ENCODE measurements at places on chromosomes 5 and 9.

GRCh38 chr5:16013334-16014065, 166.1 kb downstream of the MARCHF11 start:
- DNase-seq = peak; percentile 42

DNA sequence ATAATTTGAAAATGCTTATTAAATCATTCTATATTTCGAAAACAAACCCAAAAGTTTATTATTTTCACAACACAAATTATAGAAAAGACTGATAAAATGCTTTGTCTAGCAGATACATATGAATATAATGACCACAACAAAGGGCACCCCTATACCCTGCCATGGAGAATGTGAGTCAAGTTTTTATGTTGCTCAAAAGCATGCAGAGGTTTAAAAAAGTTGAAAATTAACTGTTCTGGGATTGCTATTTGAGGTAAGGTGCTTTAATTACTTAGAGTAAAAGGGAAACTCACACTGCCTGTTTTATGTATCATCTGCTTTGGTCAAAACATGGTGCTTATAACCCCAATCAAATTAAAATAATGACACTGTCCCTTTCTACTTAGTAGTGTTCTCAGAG, 41.0 kb downstream of the MLANA start:
- DNase-seq = no peak

DNA sequence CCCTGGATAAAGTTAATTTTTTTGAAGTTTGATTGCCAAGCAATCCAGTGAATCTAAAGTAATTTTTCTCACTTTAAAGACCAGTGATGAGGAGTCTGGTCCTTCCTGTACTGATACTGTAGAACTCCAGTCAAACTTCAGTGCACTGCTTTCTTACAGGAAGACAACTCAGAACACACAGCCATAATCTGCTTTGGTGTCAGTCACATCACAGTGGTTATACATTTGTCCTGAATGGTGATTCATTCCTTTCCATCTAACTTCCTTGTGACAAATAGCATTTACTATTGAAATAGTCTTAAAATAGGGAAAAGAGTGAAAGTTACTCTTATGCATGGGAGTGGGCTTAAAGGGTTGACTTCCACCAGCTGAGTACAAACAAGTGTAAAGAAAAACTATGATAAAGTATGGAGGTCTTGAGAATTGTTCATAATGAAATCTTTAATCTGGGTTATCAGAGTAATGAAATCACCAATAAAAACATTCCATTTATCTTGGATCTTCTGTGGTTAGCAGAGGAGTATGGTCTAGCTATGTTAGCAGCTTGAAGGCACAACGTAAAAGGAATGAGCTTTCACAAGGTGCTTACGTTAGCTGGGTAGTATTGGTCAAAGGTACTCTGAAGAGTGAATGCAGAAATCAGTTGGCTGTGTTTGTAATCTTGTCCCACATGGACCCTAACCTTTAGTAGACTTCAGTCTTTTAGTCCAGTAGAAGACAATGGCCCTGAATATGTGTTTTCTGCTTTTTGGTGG, 41.5 kb downstream of the DCP2 start:
- DNase-seq = peak; percentile 36

DNA sequence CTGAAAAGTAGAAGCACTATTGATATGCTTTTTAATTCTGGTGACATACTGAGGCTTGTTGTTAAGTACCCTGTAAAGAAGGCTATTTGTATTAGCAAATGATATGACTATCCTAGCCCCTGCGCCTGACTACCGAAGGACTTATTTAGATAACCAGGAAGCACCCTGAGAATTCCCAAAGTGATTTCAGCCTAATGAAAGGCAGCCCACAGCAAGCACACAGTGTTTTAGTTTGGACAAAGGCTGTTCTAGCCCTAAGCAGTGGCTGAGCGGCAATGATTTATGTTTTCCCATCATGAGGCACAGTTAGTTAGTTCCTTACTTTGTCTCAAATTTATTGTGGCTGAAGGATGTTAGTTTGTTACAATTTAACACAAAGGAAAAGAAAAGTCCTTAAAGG, 235.3 kb downstream of the KCTD16 start:
- no peak for DNase-seq

GRCh38 chr9:85729882-85730281, 11.9 kb downstream of the AGTPBP1 start:
- DNase-seq = no peak

DNA sequence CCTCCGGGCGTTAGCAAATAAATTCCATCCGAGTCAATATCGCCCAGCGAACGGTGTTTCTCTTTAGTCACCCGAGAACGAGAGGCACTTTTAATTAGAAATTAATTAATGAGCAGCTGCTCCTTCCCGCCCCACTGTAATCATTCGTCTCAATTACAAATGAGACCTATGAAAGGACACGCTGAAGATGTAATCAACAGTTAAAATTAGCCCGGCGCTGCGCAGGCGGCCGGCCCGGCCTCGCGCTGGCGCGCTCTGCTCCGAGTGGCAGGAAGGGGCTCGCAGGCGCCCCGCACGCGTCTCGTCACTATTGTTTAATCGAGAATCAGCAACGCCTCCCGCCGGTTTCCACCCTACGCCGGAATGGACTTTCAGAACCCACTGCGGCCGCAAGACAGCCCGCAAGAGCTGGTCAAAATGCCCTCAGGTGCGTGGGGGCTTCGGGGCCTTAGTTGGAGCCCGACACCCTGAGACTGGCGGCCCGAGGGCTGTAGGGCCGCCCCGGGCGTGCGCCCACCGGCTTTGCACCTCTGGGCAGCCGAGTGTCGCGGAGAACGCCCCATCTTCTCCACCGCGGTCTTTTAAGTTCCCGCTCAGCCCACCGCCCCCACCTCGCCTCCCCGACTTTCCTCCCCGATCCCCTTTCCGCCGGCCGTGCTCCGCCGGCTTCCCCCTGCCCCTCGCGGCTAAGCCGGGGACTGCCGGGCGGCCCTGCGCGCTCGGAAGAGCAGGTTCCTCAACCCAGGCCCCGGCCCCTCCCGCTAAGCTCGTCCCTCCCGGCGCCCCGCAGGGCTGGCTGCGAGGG, 597 bp upstream of the IRX4 start:
- no peak for DNase-seq

- no peak for DNase-seq
These were observed 12.4 kb downstream of the NACC2 start for GRCh38 chr9:136082496-136083361.

DNA sequence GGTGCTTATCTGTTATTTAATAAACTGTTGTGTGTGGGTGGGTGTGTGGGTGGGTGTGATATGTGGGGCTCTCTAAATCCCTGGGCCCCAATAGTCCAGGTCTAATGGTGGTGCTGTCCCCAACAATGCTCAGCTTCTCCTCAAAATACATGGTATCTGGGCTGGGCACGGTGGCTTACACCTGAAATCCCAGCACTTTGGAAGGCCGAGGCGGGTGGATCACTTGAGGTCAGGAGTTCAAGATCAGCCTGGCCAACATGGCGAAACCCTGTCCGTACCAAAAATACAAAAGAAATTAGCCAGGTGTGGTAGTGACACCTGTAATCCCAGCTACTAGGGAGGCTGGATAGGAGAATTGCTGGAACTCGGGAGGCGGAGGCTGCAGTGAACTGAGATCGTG, 4.5 kb upstream of the ORM1 start:
- no peak for DNase-seq

- peak; percentile 13 for DNase-seq
These were observed 18.7 kb upstream of the LECT2 start for GRCh38 chr5:135973323-135974020.

DNA sequence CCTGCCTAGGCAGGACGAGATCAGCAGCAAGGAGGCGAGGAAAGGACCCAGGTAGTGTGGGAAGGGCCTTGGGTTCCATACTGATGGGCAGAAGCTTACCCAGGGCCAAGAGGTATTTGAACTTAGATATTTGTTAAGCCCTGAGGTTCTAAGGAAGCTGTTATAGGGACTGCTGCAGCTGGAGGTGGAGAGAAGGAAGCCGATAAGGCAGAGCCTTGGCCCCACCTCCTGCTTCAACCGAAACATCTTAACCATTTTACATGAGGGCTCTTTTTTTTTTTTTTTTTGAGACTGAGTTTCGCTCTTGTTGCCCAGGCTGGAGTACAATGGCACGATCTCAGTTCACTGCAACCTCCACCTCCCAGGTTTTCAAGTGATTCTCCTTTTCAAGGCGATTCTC, 8.6 kb upstream of the AQP3 start:
- no peak for DNase-seq

DNA sequence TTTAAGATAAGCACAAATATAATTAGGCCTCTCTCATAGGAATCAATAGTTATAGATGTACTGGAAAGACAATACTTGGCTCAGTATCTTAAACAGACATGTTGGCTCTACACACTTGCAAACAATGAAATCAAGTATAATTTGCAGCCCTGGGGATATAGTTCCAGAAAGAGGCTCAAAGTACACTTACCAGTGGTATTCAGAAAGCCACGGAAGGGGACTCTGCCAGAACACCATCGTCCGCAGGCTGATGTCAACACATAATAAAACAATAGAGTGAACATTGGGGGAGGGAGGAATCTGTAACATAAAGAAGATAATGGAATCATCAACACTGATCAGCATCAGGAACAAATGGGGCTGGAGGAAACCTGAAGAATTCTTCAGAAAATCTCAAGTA, 31.2 kb upstream of the EBF1 start:
- no peak for DNase-seq

DNA sequence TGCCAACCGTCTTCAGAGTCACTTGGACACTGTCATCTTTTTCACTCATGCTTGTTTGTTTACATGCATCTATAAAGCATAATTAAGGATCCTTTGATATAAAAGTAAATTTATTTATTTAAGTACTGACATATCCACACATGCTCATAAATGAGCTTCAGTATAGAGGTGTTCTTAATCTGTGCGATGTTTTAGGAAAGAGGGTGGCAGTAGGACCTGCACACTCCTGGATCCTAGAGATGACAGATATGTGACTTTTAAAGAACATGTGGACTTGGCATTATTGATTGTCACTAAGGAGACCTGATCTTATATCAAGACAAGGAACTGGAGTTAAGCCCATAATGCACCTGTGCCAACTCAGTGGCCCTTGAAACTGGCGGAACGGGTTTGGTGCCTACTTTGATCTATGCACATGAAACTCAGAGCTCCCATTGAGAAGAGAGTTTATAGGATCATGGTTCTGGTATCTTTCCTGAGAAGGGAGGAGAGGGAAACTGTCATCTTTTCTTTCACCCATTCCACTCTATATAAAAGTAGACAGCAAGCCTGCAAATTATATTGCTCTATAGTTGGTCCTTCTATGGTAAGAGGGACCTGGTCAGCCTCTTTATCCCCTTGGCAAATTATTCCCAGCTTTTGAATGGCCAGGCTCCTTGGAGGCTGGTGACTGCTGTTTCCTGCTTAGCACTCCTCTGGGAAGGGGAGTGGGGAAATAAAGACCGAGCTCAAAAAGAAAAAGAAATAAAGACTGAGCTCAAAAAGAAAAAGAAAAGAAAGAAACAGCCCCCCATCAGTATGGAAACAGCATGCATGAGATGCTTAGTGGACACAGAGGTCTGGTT, 57.8 kb upstream of the LIFR start:
- DNase-seq = no peak

GRCh38 chr5:32283061-32283460, 29.7 kb downstream of the MTMR12 start:
- DNase-seq = no peak

DNA sequence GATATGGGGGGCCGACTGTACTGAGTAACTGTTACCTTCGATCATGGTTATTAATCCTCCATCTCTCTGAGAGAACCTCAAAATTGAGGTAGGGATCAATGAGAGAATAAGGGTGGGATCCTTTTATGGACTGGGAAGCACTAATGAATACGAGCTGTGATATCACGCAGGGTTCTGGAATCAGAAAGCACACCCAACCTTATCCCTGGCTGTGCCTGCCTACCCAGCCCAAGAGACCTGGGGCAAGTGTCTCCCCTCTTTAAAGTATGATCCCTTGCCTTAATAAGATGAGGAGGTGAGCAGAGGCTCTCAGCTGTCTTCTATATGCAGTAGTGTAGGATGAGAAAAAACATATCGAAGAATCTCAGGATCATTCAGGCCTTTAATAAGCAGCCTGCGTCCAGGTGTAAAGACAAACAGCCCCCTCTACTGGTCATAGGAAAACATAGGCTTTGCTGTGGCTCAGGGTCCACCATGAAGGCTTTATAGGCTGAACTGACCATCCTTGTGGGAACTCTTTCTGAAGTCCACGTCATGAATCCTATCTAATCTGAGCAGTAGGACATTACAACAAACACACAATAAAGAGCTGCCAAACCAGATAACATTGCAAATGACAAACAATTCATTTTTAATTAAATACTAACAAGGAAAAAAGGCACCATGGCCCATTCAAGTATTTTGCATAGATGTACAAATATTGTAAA, 16.8 kb downstream of the NIPAL4 start:
- peak; percentile 84 for DNase-seq

GRCh38 chr9:119758241-119758640, 389.0 kb upstream of the BRINP1 start:
- DNase-seq = no peak

GRCh38 chr9:35993976-35994720, 36.2 kb upstream of the OR2S2 start:
- DNase-seq = no peak

- DNase-seq = no peak
These were observed 110.4 kb downstream of the NFIB start for GRCh38 chr9:14203356-14204056.

- no peak for DNase-seq
These were observed 764.3 kb downstream of the MTRR start for GRCh38 chr5:8633259-8633658.

DNA sequence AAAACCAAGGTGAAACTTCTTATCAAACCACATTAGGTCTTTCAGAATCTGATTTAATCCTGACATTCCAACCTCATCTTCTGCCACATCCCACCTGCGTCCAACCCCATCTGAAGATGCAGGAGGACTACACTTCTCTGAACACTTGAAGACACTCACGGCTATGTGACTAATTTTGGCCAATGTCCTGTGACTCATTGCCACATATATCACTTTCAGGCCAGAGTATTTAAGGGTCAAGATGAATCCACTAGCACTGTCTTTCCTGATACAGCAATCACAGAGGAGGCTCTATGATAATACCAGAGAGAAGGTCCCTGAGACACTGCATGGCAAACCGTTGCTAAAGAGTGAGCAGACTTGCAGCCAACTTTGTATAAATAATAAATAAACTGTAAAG, 323.4 kb downstream of the NR2F1-AS1 start:
- peak; percentile 78 for DNase-seq

- DNase-seq = no peak
These were observed 85.4 kb downstream of the IRX2 start for GRCh38 chr5:2666081-2666480.

- DNase-seq = peak; percentile 15
These were observed 12.6 kb upstream of the KIF27 start for GRCh38 chr9:83933790-83934189.
